ENCODE measurements at places on chromosomes 5 and 9. TPM values are rescaled to one million over a fixed set of nuclear protein-coding genes. Genes with fewer than 3 reads are reported as not detected.

ADAMTS19 gene
- total RNA-seq, result not detected

TNIP1 gene
- 185 TPM for total RNA-seq

DNA sequence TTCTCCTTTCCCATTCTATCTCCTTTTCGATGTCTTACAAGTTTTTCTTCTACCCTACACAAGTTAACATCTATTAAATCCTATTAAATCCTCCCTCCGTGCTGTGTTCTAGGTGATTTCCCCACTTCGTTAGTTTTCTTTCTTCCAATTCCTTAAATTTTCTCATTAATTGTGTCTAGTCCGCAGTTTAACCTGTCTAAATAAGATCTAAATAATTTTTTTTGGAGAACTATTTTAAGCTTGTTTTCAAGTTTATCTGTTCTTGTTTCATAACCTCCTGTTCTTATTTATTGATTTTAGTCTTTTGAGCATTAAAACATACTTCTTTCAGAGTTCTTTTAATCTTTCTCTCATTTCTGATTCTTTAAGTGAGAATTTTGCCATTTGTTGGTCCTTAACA lies 109.3 kb downstream of the UHRF2 start:
- no peak for DNase-seq

GRCh38 chr5:20030125-20030524 lies 42.1 kb upstream of the CDH18 start:
- DNase-seq, result no peak

GRCh38 chr9:121725008-121725775 lies 73.8 kb downstream of the DAB2IP start:
- no peak for DNase-seq

GRCh38 chr5:162288647-162289296 lies 221.2 kb downstream of the GABRG2 start:
- no peak for DNase-seq

DNA sequence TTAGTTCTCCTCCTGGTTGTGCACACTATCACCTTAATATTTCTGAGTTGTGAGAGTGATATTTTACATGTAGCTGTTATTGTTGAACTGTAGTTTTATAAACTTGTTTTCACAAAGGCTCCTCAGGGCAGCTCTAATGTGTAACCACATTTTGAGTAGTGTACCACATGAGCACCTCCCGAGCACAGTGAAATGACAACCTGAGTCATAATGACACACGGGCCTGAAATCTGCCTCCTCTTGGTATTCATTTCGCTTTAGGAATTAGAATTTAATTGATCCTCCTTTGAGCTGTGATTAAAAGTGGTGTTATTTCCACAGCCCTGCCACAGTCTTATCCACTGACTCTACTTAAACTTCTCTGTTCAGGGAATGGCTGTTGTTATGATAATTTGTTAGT lies 7.9 kb downstream of the MTRR start:
- no peak for DNase-seq

DNA sequence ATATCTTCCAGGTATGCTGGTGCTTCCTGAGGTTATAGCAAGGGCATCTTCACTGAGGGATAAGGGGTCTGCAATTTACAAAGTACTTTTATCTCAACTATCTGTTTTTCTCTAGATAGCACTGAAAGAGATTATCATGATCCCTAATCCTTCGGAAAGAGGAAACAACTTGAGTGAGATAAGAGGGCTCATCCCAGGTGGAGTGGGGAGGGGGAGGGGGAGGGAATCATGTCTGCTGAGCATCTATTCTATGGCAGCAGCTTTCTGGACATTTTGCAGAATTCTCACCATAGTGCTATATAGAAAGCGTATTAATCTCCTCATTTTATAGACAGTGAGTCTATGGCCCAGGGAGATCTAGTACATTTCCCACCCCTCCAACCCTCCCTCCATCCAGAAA lies 5.9 kb downstream of the TNFSF15 start:
- no peak for DNase-seq

All from activated naive CD8-positive, alpha-beta T cell treated with anti-CD3 and anti-CD28 coated beads for 36 hours (primary cell).